ENCODE measurements at places on chromosomes 16 and 17. TPM values are rescaled to one million over a fixed set of nuclear protein-coding genes. Genes with fewer than 3 reads are reported as not detected.

GRCh38 chr16:50059669-50060068, 6.1 kb upstream of the HEATR3 start:
- no peak overlapping the region for H3K27ac ChIP-seq
- H3K27me3 ChIP-seq = no peaks in the 10 kb centered on the region
- no peaks in the 10 kb centered on the region for H3K36me3 ChIP-seq
- no peaks in the 10 kb centered on the region for H3K4me1 ChIP-seq
- no peak overlapping the region for H3K4me3 ChIP-seq

- no peak overlapping the region for H3K4me3 ChIP-seq
- peaks cover 41% of the 10 kb centered on the region for H3K4me1 ChIP-seq
- H3K27ac ChIP-seq = peak overlapping the region; percentile 2
- DNase-seq = no peak
- H3K27me3 ChIP-seq = no peaks in the 10 kb centered on the region
- peaks cover 19% of the 10 kb centered on the region for H3K36me3 ChIP-seq
Measured at GRCh38 chr16:57239107-57239506, 6.0 kb upstream of the ARL2BP start.

GRCh38 chr17:59002848-59003247, 103.8 kb downstream of the TRIM37 start:
- peaks cover 11% of the 10 kb centered on the region for H3K36me3 ChIP-seq
- peaks cover 45% of the 10 kb centered on the region for H3K4me1 ChIP-seq
- no peak for DNase-seq
- peak overlapping the region; percentile 85 for H3K27ac ChIP-seq

Gene DNAAF8
- 0.22 TPM for total RNA-seq

DNA sequence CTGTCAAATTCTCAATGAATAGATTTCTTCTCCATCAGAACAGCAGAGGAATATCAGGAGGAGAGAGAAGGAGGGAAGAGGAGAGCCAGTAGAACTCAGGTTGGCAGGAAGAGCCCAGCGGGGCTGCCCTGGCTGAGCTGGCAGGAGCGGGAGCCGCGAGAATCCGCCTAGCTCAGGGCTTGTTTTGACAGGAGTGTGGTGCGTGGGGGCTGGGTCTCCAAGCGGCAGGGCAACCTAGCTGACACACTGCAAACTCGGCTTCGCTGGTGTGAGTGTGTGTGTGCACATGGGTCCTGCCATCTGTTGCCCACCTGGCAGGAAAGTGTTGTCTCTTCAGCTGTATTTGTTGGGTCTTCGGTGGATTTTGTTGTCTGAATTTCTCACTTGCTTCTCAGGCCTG, 27.9 kb upstream of the BCAR1 start:
- peaks cover 8% of the 10 kb centered on the region for H3K4me1 ChIP-seq
- no peaks in the 10 kb centered on the region for H3K36me3 ChIP-seq

DNA sequence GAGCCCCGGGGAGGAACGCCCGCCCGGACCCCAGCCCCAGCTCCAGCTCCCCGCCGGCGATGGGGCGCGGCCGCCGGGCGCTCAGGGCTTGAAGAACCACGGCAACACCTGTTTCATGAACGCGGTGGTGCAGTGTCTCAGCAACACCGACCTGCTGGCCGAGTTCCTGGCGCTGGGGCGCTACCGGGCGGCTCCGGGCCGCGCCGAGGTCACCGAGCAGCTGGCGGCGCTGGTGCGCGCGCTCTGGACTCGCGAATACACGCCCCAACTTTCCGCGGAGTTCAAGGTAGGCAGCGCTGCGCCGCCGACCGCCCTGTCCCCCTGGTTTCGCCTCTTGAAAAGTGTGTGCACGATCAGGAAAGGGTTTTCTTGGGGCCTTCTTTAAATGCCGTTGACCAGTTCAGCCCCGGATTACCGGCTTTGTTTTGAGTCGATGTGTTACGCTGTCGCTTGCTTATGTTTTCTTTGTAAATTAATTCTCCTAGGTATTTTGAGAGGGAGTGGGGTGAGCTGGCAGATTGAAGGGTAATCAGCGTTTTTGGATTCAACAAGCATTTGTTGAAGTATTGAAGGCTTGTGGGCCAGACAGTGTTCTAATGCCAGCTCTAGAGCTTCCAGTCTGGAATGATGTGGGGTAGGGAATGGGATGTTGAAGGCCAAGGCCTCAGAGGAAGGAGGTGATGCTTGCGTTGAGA, 681 bp downstream of the USP43 start:
- peaks cover 15% of the 10 kb centered on the region for H3K4me1 ChIP-seq
- H3K27ac ChIP-seq = no peak overlapping the region
- no peaks in the 10 kb centered on the region for H3K27me3 ChIP-seq
- DNase-seq = no peak
- no peaks in the 10 kb centered on the region for H3K36me3 ChIP-seq

Gene PIGS
- total RNA-seq = 50.2 TPM

DNA sequence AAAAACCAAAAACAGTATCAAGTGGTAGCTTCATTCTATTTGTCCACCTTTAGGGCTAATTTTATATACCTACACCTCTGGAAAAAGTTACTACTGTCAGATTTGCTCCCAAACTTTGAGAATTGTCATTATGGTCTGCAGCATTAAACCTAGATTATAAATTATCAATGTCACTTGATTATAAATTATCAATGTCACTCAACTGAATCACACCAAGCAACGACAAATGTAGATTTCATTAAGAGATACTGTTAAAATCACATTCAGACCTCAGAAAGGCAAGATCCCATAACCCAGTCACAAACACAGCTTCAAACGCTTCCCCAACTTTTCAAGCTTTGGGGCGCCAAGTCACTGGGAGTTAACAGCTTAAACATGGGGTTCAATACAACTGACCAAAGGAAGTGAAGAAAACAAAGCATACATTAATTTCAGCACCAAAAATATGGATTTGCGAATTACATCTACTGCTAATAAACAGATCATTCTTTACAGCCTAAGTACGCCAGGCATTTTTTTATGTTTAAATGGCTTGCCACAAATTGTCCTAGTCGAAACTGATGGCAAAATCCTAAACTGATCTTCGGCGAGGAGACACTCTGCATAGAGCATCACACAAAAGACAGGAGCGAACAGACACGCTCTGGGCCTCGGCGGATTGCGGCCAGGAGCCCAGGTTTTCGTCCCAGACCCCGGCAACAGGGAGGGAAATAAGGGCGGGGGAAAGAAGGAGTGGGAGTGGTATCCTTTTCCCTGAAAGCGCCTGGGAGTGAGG, 981 bp downstream of the GLG1 start:
- no peaks in the 10 kb centered on the region for H3K36me3 ChIP-seq
- peaks cover 32% of the 10 kb centered on the region for H3K4me1 ChIP-seq
- no peaks in the 10 kb centered on the region for H3K27me3 ChIP-seq
- H3K4me3 ChIP-seq = peak overlapping the region; percentile 94

- H3K4me3 ChIP-seq = no peak overlapping the region
- no peak for DNase-seq
- H3K27me3 ChIP-seq = no peaks in the 10 kb centered on the region
- H3K36me3 ChIP-seq = no peaks in the 10 kb centered on the region
Measured at GRCh38 chr17:14797021-14797420, 468.1 kb downstream of the PMP22 start.

- no peaks in the 10 kb centered on the region for H3K36me3 ChIP-seq
- peak; percentile 84 for DNase-seq
- peaks cover 25% of the 10 kb centered on the region for H3K4me1 ChIP-seq
- peak overlapping the region; percentile 81 for H3K4me3 ChIP-seq
Measured at GRCh38 chr17:81295676-81296381, 722 bp upstream of the SLC38A10 start.

DNA sequence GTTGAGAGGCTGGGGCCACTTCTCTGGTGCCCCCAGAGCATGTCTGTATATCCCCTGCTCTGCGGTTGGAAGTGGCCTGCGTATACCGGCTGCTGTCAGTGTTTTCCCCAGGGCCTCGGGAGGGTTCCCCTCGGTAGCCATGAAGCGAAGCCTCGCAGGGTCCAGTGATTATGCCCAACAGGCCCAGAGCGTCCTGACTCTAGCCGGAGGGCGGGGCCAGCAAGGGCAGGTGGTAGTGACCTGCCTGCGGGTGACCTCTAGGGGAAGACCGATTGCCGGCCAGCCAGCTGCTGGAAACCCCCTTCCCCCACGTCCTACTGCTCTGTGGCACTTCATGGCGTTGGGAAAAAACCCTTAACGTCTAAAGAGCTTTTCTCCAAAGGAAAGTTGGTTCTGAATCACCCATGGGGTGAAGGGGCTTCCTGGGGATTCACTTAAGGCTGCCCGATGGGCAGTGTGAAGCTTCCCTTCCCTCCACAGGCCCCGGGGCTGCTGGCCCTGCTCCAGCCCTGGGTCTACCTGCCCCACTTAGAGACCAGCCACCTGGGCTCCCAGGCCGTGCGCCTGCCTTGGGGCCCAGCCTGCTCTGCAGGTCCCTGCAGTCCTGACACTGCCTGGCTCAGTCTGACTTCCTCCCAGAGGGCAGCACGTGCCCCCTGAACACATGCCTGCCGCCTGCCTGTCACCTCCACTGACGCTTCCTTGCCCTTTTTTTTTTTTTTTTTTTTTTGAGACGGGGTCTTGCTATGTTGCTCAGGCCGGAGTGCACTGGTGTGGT, 72.8 kb downstream of the SOCS1 start:
- H3K27ac ChIP-seq = no peak overlapping the region
- no peaks in the 10 kb centered on the region for H3K27me3 ChIP-seq
- no peak overlapping the region for H3K4me3 ChIP-seq
- no peak for DNase-seq

Gene SLC52A1
- total RNA-seq = not detected

DNA sequence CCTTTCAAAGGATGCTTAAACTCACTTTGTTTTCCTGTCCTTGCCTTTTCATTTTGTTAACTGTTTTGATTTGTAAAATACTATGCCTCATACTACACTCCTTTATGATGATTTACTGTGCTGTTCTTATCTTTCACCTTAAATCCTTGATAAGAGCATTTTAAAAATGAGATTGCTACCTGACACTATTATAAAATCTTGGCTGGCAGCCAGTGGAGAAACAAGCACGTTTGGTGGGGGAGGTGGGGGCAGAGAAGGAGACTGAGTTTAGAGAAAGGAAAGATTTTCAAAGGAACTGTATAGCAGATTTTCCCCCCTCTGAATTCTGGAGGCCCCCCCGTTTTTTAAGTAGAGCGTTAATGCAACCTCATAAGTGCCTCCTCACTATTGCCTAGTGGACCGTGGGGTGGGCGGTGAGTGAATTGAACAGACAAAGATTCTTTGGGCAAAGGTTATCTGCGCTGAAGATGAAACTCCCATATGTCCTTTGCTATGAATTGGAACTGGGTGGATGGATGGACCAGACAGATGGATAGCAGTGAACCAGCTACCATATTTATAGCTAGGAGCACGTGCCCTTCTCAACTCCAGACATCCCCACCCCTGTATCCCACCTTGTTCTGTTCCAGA, 200.2 kb downstream of the CCDC182 start:
- peaks cover 100% of the 10 kb centered on the region for H3K4me1 ChIP-seq
- H3K27ac ChIP-seq = peak overlapping the region; percentile 99
- DNase-seq = no peak

Gene ALDH3A2
- 7.5 TPM for total RNA-seq

Gene CDH13
- 0.56 TPM for total RNA-seq

Gene KRTAP4-9
- not detected for total RNA-seq

DNA sequence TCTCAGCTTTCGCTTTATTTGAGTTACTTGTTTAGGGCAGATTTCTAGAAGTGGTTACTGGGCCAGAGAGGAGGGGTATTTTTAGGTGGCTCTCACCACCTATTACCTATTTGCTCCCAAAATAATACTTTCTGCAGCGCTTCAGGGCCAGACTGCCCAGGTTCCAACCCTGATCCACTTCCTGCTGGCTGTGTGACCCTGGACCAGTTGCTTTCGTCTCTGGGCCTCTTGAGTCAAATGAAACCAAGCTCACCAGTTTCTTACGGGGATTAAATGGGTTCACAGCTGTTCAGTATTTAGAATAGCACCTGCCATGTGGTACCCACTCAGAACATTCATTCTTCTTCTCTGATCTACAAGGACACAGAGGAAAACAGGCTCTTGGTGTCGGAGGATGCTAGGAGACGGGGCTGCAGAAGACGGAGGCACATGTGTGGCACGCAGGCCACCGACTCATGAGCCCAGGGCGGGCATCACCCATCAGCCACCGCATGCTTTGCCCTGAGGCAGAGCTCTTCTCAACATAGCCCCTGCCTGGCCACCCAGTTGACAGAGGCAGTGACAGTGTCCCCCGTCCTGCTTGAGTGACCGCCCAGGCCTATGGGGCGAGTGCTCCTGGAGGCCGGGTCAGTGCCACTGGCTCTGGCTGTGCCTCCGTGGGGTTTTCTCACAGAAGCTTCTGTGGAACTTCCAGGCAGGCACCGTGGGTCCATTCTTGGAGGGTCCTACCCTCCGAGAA, 149.0 kb upstream of the PLCG2 start:
- no peak overlapping the region for H3K4me3 ChIP-seq
- no peaks in the 10 kb centered on the region for H3K36me3 ChIP-seq
- no peak overlapping the region for H3K27ac ChIP-seq
- DNase-seq = no peak
- peaks cover 13% of the 10 kb centered on the region for H3K4me1 ChIP-seq

- no peak overlapping the region for H3K27ac ChIP-seq
- H3K4me3 ChIP-seq = no peak overlapping the region
- no peaks in the 10 kb centered on the region for H3K27me3 ChIP-seq
- H3K4me1 ChIP-seq = peaks cover 20% of the 10 kb centered on the region
Measured at GRCh38 chr16:3027983-3028715, 4.3 kb downstream of the THOC6 start.

Gene RAP1GAP2
- 11.7 TPM for total RNA-seq

DNA sequence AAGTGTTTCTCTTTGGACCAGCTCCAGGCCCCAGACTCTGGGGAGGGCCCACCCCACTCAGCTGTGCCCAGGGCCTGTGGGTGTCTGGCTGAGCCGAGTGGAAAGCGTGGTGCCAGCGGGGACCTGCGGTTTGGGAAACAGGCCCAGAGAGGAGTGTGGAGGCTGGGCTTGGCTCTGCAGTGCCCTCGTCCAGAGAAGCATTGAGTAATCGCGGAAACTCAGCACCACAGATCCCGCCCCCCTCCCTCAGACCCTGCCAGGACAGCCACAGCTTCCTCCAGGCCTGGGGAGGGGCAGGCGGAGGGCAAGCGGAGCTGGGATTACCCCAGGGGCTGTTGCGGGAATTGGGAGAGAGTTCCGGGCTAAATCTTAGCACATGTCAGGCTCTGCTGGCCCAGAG, 14.6 kb upstream of the PITPNA start:
- H3K27ac ChIP-seq = no peak overlapping the region
- peaks cover 10% of the 10 kb centered on the region for H3K4me1 ChIP-seq
- no peak for DNase-seq
- 0 out of 2 replicates have a peak, but pooled peaks cover under 1% of the 10 kb centered on the region for H3K36me3 ChIP-seq
- no peak overlapping the region for H3K4me3 ChIP-seq

DNA sequence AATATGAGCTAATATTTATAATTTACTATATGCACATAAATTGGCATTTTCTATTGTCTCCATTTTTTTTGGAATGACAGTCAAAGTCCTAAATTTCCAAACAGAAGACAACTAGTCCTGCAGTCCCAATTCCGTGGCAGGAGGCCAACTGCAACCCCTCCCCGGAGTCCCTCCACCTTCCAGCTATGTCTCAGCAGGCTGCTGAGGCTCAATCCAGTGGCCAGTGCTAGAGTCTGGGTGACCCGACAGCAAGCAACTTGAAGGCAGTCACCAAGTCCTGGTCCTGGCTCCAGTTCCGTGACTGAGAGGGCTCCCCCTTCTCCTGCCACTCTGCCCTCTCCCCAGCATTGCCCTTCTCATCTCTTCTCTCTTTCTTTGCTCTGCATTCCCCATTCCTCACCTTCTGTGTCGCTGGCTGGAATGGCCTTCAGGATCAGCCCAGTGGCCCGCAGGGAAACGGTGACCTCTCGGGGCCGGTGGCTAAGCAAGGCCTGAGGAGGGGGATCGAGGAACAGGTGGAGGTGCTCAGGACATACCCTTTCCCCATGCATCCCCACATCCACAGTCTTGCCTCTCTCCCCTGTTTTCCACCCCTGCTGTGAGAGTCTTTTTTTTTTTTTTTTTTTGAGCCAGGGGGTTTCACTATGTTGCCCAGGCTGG, 22.4 kb upstream of the MFSD6L start:
- no peaks in the 10 kb centered on the region for H3K4me1 ChIP-seq
- DNase-seq = no peak
- no peak overlapping the region for H3K27ac ChIP-seq
- H3K27me3 ChIP-seq = no peaks in the 10 kb centered on the region
- no peak overlapping the region for H3K4me3 ChIP-seq

All from Karpas-422 (cell line).